ENCODE measurements at places on chromosomes 7 and 10.
A peak's percentile ranks its signal among the peaks of the same experiment; 100 is the strongest.

- DNase-seq: no peak
These were observed 200.7 kb downstream of the POLR1F start for GRCh38 chr7:19508124-19508523.

- DNase-seq: no peak
These were observed 83.2 kb upstream of the BAIAP2L1 start for GRCh38 chr7:98483964-98484545.

GRCh38 chr7:3453398-3453797 lies 152.3 kb downstream of the SDK1 start:
- no peak for DNase-seq

- DNase-seq: no peak
These were observed at the start of gene RAPGEF5 for GRCh38 chr7:22356701-22357310. Gene RAPGEF5 (minus strand): TSS chr7:22357154. CDS start chr7:22357060, 94 bp downstream.

DNA sequence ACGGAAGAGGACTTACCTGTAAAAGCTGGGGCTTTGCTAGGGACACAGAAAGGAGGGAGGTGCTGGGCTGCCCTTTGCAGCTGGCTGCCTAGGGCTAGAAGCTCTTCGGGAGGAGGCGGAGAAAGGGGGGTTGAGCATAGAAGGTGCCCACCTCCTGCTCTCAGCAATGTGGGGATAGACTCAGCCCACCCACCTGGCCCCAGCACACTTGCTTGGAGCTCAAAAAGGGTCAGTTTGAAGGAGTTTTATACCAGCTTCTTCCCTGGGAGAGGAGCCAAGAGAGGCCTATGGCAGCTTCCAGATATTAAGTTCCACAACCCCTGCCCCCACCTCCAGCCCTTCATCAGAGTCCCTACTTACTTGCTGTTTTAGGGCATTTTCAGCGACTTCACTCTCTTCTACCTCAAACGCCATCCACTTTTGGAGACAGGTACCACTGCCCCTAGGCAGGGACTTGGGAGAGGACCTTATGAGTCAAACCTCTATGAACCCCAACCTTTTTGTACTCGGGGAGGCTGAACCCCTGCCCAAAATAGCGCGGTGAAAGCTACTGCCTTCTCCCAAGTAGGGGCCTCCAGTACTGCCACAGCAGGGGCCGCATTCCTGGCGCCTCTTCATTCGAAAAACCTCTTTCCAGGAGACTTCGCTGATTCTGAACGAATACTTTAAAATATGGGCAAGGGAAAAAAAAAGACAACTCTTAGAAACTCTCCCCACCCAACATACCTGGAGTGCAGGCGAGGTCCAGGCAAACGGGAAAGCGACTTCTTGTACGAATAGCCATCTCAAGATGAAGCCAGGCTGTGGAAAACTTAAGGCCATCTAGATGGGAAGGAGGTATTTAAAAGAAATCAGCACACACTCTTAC lies 1.2 kb upstream of the EVX1 start:
- no peak for DNase-seq

- no peak for DNase-seq
These were observed 63.5 kb downstream of the MGMT start for GRCh38 chr10:129530581-129530980.

GRCh38 chr10:64196638-64197315 lies 675.6 kb downstream of the REEP3 start:
- DNase-seq: no peak

GRCh38 chr7:148570510-148570909 lies 20.1 kb upstream of the C7orf33 start:
- DNase-seq: no peak

GRCh38 chr10:121179006-121179405 lies 327.8 kb downstream of the WDR11 start:
- DNase-seq: no peak

DNA sequence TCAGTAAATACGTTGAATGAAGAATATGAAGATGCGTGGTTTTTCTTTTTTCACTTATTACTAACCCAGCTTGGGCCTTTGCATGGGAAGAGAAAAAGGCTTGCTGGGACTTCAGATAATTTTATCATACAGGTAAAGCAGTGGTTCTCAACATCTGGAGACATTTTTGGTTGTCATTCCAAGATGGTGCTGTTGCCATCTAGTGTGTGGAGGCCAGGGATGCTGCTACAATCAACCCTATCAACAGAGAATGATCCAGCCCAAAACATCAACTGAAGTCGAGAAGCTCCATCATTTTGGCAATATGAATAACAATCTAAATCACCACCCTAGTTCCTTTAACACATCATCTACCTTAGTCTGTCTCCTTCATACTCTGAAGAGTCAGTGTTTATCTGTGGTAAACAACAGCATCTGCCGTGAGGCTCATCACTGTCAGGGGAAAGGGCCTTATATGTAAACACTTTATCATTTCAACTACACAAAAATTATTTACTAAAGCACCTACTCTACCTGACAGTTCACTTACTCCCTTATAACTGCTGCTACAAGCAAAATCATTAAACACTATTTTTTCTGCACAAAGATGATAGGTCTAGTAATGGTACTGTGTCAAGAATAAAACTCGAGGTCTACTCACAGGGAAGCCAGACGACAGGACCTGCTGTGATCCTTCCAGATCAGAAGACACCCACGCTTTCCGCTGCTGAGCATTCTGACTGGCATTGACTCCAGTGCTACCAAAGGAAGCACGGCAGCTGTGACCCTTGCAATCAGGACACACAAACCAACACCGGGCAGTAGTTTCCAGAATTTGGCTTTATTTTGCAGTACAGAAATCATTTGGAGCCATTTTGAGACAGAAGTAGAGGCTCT lies 48.6 kb downstream of the GDI2 start:
- DNase-seq: no peak

DNA sequence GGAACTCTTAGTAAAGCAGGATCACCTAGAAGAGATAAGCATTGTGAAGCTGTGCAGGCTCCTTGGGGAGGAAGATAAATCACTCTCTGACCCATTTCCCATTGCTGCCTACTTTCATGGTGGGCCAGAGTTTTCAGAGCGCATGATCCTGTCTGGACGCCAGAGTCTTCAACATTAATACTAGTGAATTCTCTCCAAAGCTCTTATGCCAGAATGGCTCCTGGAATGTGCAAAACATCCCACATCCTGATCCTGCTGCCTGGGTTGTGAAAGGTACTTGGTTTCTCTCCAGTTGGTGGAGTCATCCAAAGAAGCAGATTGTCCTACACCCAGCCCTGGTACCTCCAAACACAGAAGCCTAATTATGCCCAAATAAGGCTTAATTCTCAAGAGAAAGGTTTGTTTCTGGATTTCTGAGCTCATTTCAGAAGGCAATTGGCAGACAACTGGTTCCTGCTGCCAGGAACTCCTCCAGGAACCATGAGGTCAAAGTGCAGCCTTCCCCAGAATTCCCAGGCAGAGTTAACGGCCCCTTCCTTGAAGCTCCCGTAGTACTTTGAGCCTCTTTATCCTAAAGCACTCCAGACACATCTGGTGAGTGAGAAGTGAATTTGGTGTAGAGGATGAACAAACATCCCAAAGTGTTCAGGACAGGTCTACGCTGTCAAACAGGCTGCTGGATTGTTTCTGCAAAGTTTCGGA lies 495.2 kb downstream of the PLXNA4 start:
- DNase-seq: no peak

GRCh38 chr10:79946271-79947082 lies 2.4 kb downstream of the SFTPD start:
- DNase-seq: no peak

DNA sequence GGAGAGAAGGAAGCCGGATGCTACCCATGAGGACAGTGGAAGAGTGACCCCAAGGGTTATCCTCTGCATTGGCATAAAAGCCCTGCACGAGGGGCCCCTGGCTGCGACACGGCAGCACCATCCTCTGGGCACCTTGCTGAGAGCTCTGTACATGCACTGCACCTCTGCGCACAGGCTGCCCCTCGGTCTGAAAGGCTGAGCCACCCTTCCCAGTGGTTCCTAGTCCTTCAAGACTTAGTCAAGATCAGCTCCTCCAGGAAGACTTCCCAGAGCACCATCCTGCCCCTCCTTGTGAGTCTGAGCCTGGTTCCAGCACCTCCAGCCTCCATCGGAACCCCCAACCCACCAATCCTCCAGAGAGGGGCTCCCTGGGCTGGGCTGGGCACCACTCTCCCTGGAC lies 37.9 kb upstream of the CNPY1 start:
- DNase-seq: no peak

DNA sequence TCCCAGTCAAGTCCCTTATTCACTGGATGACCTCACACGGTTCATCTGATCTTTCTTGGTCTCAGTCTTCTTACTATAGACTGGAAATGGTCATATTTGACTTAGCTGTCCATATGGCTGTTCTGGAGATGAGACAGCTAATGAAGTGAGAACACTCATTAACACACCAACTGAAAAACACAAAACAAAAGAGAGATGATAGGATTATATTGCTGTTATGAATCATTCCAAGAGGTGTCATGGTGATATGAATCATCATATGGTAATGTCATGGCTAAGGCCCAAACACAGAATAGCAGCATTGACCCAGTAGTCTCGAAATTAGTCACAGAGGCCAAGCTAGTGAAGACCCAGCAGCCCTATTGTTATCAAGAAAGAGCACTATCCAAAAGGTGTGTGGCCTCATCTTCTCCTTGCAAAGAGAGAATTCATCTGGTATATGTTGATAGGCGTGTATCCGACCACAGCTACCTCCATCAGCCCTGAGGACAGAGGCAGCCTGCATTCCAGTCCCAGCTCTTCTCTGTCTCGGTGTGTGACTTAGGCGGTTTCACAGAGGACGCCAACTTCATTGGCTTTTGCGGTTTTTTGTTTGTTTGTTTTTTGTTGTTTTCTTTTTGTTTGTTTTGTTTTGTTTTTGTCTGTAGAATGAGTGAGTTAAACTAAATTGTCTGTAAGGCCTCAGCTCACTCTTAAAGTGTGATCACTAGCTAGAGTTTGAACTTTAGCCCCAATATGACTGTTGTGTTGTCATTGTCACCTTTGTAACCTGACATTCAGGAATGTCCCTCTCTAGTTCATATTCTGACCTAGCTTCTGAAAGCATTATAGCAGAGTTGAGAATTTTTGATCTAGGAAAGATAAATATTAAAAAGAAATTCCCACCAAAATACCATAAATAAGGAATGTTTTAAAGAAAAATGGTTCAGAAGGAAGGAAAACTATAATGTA lies 97.4 kb upstream of the PDCD4 start:
- DNase-seq: peak; percentile 81

GRCh38 chr10:120477743-120478141 lies 20.7 kb downstream of the PLPP4 start:
- DNase-seq: no peak

DNA sequence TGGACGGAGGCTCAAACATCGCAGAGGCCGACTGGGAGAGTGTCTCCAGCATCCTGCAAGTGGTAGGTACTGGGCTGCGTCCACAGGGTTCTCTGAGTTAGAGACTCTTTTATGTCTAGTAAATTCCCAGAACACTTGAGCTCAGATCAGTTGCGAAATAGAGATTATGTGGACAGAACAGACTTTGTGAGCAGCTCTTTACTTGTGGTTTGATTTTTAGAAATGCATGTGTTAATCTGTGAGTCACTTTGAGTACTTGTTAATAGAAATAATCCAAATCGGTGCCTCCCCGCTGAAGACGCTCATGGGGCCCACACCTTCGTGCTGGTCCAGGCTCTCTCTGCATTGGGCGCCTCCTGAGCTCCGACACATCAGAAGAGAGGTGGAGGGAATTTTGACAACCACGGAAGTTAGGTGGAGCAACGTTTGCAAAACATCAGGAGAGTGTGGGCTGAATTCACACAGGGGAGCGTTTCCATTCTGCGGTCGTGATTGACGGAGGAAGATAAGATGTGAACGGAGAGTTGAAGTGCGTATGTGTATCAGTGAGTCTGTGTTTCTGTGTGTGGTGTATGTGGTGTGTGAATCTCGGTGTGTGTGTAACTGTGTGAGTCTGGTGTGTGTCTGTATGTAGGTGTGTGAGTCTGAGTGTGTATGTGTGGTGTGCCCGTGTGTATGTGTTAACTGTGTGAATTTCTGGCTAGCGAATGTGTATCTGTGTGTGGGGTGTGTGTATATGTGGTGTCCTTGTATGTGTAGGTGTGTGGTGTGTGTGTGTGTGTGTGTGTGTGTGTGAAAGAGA lies 32.1 kb downstream of the PFKP start:
- DNase-seq: no peak

- no peak for DNase-seq
These were observed 57.1 kb upstream of the KMT2E start for GRCh38 chr7:104956753-104957450.

- no peak for DNase-seq
These were observed 96.9 kb downstream of the UBE3C start for GRCh38 chr7:157235357-157236333.

GRCh38 chr10:90437452-90437851 lies 420.4 kb downstream of the HTR7 start:
- no peak for DNase-seq

DNA sequence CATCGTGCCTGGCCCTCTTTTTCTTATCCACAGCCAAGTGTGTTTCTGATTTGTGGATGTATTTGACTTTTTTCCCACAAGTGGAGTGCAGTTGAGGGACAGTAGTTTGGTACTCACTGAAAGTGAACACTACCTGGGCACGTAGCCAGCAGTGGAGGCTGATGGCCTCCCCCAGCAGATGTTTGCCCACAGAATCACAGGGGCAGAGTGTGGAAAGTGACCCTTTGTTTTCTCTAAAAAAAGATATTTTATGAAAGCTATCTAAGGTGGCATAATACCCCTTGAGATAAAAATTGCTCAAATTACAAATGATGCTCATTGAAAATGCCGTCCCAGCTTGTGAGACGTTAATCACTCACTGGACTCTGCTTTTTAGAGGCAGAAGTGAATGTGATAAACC lies 29.1 kb downstream of the WDR37 start:
- DNase-seq: no peak

GRCh38 chr10:11797847-11798633 lies 25.1 kb upstream of the PROSER2 start:
- no peak for DNase-seq

DNA sequence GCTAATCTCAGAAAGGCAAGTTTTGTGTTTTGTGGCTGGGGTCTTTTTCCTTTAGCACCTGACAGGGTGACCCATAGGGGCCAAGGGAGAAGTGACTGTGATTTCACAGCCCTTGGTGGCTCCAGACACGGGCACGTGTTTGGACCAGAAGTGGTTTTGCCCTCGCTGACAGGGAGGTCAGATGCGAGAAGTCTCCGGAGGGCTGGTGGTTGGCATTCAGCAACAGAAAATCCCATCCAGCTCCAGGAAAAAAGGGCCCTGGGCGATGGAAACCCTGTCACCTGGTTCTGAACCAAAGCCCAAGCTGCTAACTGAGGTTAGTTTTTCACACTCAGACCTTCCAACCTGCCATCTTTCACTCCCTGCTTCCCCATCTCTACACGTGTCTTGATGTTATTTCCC lies 272.9 kb downstream of the TRIL start:
- no peak for DNase-seq

DNA sequence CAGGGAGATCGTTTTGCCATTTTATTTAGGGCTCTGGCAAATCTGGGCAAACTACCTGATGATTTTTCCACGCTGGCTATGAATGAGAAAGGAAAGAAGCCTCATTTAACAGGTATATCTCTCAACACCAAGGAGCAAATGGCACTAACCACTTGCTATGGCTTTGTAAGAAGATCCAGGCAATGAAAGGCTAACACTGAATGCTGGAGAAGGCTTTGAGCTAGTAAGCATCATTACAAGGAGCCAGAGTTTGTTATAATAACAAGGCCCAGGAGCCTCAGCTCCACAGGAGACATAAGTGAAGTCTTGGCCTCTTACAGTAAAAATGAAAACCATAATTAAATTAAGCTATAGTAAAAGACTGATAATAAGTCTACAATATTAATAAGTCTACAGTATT lies 123.1 kb downstream of the CNOT4 start:
- DNase-seq: no peak
